Activated CD4-positive, CD25-positive, alpha-beta regulatory T cell treated with anti-CD3 and anti-CD28 coated beads, Interleukin-2, amount 50 U/mL, for 16 hours (primary cell): ENCODE measurements at places on chromosomes 1 and 21.
A peak's percentile ranks its signal among the peaks of the same experiment; 100 is the strongest.

- no peak for DNase-seq
Measured at GRCh38 chr1:27429029-27429425, 36.6 kb downstream of the GPR3 start.

GRCh38 chr1:193806079-193807048, 620.0 kb upstream of the B3GALT2 start:
- DNase-seq, result no peak

GRCh38 chr1:5765997-5766913, 226.0 kb downstream of the NPHP4 start:
- DNase-seq, result no peak

DNA sequence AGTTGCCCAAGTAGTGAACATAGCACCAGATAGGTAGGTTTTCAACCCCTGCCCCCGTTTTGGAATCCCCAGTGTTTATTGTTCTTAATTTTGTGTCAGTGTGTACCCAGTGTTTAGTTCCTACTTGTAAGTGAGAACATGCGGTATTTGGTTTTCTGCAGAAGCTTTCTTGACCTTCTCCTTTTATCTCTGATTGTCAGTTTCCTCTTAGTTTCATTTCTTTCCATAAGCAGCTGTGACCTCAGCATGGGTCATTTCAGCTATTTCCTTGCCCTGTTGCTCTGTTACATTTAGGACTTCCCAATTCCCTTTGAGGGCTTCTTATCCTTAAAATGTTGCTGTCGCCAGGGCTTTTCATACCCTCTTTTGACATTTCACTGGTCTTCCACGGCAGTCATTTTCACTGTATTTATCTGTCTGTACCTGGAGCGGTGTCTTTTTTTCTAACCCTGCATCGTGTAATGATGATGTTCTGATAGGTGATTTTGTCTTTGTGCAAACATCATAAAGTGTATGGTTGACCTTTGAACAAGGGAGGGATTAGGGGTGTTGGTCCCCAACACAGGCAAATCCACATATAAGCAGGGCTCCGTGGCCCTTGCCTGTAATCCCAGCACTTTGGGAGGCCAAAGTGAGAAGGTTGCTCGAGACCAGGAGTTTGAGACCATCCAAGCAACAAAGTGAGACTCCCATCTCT, 15.0 kb downstream of the ITSN1 start:
- no peak for DNase-seq

DNA sequence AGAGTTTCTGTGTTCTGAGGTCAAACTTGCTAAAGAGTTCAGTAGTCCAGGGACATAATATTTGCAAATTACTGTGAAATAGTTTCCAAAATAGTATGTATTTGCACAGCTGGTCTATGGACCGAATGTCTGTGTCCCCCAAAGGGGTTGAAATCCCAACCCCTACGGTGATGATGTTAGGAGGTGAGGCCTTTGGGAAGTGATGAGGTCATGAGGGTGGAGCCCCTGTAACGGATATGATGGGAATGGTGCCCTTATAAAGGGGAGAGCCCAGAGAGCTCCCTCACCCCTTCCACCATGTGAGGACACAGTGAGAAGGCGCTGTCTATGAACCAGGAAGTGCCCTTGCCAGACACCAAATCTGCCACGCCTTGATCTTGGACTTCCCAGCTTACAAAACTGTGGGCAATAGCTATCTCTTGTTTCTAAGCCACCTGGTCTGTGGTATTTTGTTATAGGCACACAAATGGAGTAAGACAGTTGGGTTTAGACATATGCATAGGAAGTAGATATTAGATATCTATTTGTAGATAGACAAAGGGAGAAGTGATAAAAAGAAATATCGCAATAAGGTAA, 21.7 kb downstream of the RNF187 start:
- DNase-seq, result no peak

DNA sequence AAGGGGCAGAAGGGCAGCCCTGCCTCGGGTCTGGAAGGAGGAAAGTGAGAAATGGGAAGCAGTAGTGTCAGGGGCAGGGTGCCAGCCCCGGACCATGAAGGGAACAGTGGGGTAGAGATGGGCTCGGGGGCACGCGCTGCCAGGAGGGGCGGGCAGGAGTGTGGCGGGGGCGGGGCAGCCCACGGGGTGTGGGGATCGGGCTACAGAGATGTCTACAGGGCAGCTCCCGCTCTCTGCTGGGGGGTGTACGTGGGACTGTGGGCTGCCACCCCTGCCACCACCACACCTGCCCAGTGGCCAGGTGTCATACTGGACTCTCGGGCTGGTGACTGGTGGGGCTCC, 7.4 kb downstream of the ARHGEF16 start:
- no peak for DNase-seq

DNA sequence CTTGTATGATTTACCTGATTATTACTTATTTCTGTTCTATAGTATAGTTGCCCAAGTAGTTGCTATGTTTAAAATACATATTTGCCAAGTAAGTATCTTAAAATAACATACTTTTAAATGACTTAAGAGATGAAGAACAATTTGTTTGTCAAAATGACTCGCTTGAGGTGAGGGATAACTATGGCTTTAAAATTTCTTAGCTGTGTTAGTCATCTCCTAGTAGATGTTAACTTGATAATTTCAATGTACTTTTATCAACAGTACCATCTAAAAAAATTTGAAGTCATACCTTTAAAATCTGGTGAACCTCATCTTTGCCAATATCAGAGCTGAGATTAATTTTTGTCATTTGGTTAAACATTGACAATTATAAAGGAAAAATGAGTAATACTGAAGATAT, 37.7 kb downstream of the ODR4 start:
- DNase-seq, result no peak

DNA sequence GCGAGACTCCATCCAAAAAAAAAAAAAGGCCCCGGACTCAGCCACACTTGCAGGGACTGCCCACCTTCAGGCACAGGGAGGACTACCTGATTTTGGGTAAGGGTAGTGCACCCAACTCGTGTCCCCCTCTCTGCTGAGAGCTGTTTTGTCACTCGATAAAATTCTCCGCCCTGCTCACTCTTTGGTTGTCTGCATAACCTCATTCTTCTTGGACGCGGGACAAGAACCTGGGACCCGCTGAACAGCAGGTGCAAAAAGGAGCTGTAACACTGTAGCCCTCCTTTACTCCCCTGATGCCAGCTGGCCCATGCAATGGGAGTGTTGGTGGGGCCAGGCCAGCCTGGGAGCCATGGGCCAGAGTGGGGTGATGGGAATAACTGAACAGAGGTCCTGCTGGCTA, 10.6 kb downstream of the S100B start:
- DNase-seq, result no peak

- no peak for DNase-seq
Measured at GRCh38 chr1:37954316-37954971, 7.6 kb upstream of the INPP5B start.

DNA sequence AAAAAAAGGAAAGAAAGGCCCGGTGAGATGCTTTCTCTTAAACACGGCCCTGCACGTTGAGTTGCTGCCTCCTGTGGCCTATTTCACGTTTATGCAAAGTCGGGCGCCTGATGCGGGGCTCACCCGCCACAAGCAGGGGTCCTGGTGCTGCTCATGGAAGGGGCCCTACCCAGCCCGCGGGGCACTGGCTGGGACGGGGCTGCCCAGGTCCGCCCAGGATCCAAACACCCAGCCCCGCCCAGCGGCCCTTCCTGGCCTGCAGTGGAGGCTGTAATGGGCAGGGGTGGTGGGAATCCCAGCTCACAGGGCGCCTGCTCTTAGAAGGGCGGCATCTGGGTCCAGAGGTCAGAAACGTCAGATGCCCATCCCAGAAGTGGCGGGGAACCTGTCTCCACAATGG, 1.6 kb downstream of the COL6A2 start:
- no peak for DNase-seq

GRCh38 chr1:234553240-234554188, 56.5 kb downstream of the IRF2BP2 start:
- no peak for DNase-seq

GRCh38 chr1:231013391-231014015, 26.6 kb downstream of the FAM89A start:
- DNase-seq, result no peak

DNA sequence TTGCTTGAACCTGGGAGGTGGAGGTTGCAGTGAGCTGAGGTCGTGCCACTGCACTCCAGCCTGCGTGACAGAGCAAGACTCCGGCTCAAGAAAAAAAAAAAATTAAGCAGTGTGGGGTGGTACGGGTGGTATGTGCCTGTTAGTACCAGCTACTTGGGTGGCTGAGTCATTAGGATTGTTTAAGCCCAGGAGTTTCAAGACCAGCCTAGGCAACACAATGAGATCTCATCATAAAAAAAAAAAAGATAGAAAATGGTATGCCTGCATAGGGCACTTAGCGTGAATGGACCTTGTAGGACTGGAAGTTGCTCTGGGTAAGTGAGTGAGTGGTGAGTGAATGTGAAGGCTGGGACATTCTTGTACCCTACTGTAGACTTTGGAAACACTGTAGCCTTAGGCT, 37.0 kb downstream of the TBCE start:
- DNase-seq, result no peak

GRCh38 chr1:205188098-205188497, 23.4 kb downstream of the DSTYK start:
- no peak for DNase-seq

DNA sequence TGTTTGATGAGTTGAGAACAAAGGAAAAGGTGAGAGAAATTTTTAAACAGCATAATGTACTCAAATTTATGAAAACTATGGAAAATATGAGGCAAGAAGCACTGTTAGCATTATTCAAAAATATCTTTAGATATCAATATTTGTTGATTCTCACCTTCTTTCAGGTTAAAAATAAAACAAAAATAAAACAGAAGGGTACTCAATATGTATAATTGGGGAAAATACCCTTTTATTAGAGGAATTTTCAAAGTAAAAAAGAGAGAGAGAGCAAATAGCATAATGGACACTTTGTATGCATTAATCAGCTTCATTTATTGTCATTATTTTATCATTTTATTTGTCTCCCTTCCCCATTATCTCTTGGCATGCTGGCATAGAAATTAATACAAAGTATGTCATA, 27.5 kb downstream of the MAP3K21 start:
- DNase-seq, result no peak

- no peak for DNase-seq
Measured at GRCh38 chr1:217431395-217431794, 199.5 kb downstream of the GPATCH2 start.

DNA sequence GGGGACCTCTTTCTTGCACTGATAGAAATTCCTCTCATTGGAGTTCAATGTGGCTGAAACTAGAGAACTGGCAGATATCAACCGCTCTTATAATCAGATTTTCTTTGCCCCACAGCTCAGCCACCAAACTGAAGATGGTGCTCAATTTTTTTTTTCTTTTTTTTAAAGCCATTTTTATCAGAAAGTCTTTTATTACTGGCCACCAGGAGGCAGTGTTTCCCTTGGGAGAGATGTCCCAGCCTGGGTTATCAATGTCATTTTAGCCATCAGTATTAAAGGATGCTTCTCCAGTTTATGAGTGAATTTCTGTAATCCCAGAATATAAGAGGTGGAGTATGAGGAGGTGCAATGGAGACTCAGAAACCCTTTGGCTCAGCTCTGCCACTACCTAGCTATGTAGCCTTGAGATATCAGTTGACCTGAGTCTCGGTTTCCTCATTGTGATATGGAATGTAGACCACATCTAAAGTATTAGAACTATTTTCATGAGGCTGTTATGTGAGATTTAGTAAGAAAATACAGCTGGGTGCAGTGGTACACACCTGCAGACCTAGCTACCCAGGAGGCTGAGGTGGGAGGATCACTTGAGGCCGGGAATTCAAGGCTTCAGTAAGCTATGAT, 27.6 kb downstream of the CD244 start:
- no peak for DNase-seq

DNA sequence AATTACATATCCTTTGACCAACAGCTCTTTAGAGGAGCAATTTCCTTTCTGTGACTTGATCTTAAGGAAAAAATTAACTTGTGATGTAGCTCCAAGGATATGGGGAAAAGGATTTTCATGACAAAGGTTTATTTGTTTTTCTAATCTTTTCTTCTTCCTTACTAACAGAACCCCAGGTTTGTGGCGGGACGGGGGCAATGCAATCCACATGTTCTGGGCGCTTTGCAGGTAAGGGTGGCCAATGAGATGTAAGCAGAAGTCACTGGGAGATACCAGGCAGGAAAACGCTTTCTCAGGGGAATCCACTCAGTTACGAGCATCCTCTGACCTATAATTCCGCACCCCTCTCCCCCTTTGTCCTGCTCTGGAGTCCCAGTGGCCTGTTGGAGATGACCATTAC, 122.0 kb downstream of the MRPS6 start:
- DNase-seq, result no peak

- no peak for DNase-seq
Measured at GRCh38 chr1:199561334-199561733, 466.2 kb upstream of the NR5A2 start.

GRCh38 chr21:29753216-29753615, 186.6 kb downstream of the GRIK1 start:
- DNase-seq, result no peak

- no peak for DNase-seq
Measured at GRCh38 chr1:175009532-175009931, 9.8 kb downstream of the CACYBP start.

GRCh38 chr1:17439250-17440073, at the start of gene RCC2:
Gene RCC2 (minus strand): TSS chr1:17439677. CDS start chr1:17438514, 1,163 bp downstream.
- DNase-seq, result peak; percentile 45

DNA sequence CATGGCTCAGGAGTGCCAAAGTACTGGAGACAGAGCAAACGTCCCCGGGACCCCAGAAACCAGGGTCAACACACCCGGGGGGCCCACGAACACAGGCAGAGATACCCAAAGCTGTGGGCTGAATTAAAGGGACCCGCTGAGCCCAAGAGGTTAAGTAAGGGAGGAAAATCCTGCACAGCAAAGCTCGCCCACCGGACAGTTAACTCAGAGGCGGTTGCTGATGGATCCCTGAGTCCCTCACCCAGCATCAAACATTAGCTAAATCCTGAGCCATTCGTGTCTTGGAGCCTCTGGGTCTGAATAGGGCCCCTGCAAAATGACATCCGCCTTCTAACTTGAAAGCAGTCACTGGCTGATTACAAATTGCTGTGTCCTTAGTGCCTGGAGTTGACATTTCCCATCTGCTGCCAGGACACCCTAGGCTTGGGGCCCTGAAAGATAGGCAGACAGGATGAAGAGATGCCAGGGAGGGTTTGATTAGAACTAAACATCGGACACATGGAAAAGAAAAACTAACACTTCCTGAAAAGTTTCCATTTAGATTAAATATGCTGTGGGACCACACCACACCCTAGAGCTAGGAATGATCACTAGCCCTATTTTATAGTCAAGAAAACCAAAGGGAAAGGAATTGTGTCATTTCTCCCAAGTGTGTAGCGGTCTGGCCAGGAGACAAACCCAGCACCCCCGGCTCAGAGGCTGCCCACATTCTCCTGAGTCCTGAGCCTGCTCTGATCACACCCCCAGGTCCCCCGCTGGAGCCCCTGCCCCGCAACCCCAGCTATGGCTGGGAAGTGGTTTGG, 239.3 kb downstream of the NPHP4 start:
- DNase-seq, result no peak

DNA sequence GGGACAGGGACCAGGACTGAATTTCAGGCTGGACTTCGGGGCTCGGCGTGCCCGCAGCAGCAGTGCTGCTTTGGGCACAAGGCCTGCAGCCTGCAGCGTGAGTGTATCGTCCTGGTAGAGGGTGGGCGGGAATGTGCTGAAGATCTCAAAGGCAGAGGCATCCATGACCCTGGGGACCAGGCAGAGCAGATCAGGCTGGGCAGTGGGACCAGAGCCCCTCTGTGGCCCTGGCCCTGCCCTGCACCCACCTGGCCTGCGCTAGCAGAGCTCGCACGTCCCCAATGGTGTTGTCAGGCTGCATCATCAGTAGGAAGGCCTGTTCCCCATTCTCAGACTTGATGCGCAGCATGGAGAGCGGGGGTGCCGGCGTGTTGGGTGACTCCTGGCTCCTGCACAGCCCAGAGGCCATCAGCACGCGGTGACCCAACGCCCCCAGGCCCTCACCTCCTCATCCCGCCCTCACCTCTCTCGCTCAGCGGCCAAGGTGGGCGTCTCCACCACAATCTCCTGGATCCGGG, 2.6 kb downstream of the SH3BGRL3 start:
- DNase-seq, result no peak
